A549 treated with RU486 at 1 μM for 4 hours (cell line): ENCODE measurements at places on chromosomes 6 and 20. TPM values are rescaled to one million over a fixed set of nuclear protein-coding genes. Genes with fewer than 3 reads are reported as not detected.

Gene VSTM2L
- 6.1 to 10.0 TPM (median 7.4 TPM) in 5 replicates for total RNA-seq

Gene CSE1L
- total RNA-seq, result 61.1 to 104 TPM (median 99.8 TPM) in 5 replicates

Gene TBPL1
- total RNA-seq, result 10.3 to 29.2 TPM (median 26.1 TPM) in 5 replicates

Gene POFUT1
- total RNA-seq, result 37.2 to 44.1 TPM (median 39.1 TPM) in 5 replicates

Gene PGC
- total RNA-seq, result not detected in 5 replicates

Gene TBC1D20
- 30.9 to 34.8 TPM (median 34.1 TPM) in 5 replicates for total RNA-seq

Gene TTBK1
- total RNA-seq, result 0.03 to 0.09 TPM (median 0.06 TPM) in 4 of 5 replicates, not detected in the other

Gene CAP2
- 12.2 to 15.0 TPM (median 12.9 TPM) in 5 replicates for total RNA-seq

Gene COX4I2
- not detected in 5 replicates for total RNA-seq

Gene OR2H1
- not detected in 5 replicates for total RNA-seq

Gene HCRTR2
- not detected in 5 replicates for total RNA-seq

Gene LRRN4
- 0.07 to 0.08 TPM in 2 of 5 replicates, not detected in the others for total RNA-seq

Gene MOG
- not detected in 5 replicates for total RNA-seq

Gene SH3BGRL2
- total RNA-seq, result 0.11 to 0.30 TPM (median 0.29 TPM) in 5 replicates

Gene TTK
- 7.7 to 23.1 TPM (median 20.0 TPM) in 5 replicates for total RNA-seq

Gene MUC21
- total RNA-seq, result not detected in 5 replicates

Gene DNAH8
- total RNA-seq, result not detected in 5 replicates

Gene TCF15
- not detected in 5 replicates for total RNA-seq

Gene NFATC2
- total RNA-seq, result 6.2 to 8.2 TPM (median 7.5 TPM) in 5 replicates

Gene CASS4
- 0.03 to 0.08 TPM (median 0.05 TPM) in 3 of 5 replicates, not detected in the others for total RNA-seq

Gene SALL4
- total RNA-seq, result 1.3 to 1.8 TPM (median 1.4 TPM) in 5 replicates

Gene MAS1
- total RNA-seq, result not detected in 5 replicates

Gene IP6K3
- 0.08 to 0.19 TPM (median 0.12 TPM) in 3 of 5 replicates, not detected in the others for total RNA-seq

Gene CAGE1
- total RNA-seq, result 0.10 TPM in 1 of 5 replicates, not detected in the others

Gene ELOVL2
- 3.7 to 7.6 TPM (median 7.6 TPM) in 5 replicates for total RNA-seq

Gene MOXD1
- total RNA-seq, result 1.5 to 2.6 TPM (median 1.8 TPM) in 5 replicates

Gene KIF25
- total RNA-seq, result 0.14 TPM in 1 of 5 replicates, not detected in the others

Gene LY6G6C
- 0.20 TPM in 1 of 5 replicates, not detected in the others for total RNA-seq

Gene NKX2-4
- total RNA-seq, result 0.06 TPM in 1 of 5 replicates, not detected in the others

Gene PAX1
- 0.01 TPM in 1 of 5 replicates, not detected in the others for total RNA-seq

Gene IYD
- not detected in 5 replicates for total RNA-seq

Gene DEFB125
- not detected in 5 replicates for total RNA-seq

Gene MYBL2
- 77.9 to 92.0 TPM (median 80.1 TPM) in 5 replicates for total RNA-seq

Gene GTSF1L
- not detected in 5 replicates for total RNA-seq

Gene ADGRG6
- total RNA-seq, result 22.6 to 55.5 TPM (median 50.3 TPM) in 5 replicates

Gene AGER
- 1.4 to 1.9 TPM (median 1.7 TPM) in 5 replicates for total RNA-seq

Gene THBS2
- total RNA-seq, result 0.02 TPM in 1 of 5 replicates, not detected in the others

Gene FERMT1
- total RNA-seq, result 15.8 to 17.7 TPM (median 17.0 TPM) in 5 replicates

Gene ARMC2
- total RNA-seq, result 1.7 to 3.0 TPM (median 1.9 TPM) in 5 replicates
